Kidney (tissue), 22 donors: ENCODE measurements at places on chromosomes 13 and 19. TPM values are rescaled to one million over a fixed set of nuclear protein-coding genes. Genes with fewer than 3 reads are reported as not detected.

The CCDC169 gene
- 1.5 TPM for total RNA-seq

The DIRAS1 gene
- 2.3 TPM for total RNA-seq

DNA sequence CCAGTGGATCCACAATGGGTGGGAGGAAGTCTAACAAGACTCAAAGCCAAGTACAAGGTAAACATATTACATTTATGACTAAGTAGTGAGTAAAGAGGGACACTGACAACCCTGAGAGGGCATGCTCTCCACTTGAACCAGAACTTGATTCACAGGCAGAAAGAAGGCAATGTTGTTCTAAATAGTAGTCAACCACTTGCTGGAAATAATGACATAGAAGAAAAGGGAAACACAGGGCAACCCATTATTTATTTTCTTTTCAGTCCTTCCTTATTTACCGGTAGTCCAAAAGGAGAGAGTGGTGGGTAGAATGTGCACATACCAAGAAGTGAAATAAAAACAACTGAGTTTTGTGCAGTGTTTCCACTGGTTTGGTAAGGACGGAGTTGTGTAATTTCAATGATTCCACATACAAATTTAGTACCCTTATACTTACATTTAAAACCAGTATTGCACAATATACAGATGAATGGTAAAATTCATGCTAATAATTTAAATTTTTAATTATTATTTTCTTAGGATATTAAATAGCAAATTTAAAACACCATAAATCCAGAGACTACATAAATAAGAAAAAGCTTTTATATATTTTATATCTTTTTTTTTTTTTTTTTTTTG, 65.9 kb downstream of the ENOX1 start:
- no peak for DNase-seq

GRCh38 chr13:109087916-109088623, 458.7 kb downstream of the MYO16 start:
- no peak for DNase-seq

GRCh38 chr19:42216653-42217519, 591 bp downstream of the DEDD2 start:
- no peak for DNase-seq

DNA sequence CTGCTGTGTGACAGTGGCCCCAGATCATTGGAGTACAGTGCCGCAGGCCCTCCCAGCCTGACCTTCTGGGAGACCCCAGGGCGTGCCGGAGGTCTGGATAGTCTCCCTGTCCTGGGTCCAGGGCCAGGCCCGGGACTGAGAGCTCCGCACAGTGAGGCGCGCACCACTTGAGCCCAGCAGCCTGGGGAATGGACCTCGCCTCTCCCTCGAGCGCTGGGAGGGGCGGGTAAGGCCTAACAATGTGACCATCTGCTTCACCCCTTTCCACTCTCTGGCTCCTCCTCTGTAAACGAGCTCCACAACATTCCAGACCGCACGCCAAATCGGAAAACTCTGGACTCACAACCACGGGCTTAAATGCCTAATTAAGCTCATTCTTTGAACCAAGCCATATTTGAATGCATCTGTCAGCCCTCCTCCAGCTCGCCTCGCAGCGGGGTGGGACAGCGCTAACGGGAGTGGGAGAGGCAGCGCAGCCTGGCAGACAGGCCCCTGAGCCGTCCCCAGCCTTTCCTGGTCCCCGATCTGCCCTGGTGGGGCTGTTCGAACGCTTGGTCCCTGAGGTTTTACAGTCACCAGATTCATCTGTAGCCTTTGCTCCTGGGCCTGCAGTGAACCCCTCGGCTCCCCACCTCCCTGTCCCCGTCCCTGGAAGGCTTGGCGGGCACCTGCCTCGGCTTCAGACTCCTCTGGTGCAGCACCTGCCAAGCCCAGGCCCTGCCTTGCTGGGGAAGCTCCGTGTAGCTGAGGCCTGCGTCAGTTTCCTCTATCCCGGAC, 120.7 kb upstream of the VSTM2B start:
- DNase-seq, result peak; percentile 95

GRCh38 chr19:41455936-41456335, 13.0 kb downstream of the ERICH4 start:
- DNase-seq, result no peak

- no peak for DNase-seq
These were observed 1.3 kb downstream of the UBL3 start for GRCh38 chr13:29849071-29849631.

DNA sequence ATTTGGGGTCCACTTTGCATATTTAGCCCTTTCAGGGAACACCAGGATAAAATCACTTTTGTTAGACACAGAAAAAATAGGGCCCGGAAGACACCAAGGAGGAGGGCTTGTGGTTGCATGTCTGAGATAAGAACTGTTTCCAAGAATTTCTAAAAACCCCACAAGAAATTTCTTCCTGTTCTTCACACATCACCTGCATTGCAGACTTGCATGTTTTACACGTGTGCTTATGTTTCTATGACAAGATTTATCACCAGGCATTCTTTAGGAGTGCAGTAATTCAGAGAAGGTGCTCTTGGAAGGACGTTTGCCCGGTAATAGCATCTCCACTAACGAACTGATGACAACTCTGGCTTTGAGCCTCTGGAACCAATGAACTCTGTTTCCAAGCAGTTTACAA, 7.1 kb upstream of the ACTL9 start:
- no peak for DNase-seq

- no peak for DNase-seq
These were observed 162.5 kb downstream of the KCTD12 start for GRCh38 chr13:76723551-76724232.

DNA sequence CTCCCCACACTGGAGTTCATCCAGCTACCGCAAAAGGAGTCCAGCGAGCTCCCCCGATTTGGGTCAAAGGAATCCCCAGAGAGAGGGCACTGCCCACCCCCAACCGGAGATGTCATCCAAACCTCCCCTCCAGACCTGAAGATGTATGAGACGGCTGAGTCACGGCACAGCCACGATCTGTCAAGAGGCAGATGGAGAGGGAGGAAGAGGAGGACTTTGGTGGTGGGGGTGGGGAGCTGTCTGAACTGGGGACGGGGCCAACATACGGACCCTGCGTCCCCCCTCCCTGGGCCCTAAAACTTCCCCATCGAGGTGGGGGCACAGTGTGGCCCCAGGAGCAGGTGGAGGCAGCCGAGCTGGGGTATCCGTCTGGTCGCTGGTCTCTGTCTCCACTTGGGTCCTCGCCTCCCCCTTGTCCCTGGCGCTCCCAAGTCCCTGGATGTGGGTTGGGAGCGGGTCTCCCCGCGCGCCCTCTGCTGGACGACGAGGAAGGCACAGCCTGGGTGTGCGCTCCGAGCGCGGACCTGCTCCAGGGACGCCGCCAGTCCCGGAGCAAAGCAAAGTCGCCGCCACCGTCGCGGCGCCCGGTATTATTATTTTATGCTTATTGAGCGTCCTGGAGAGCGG, 3.8 kb downstream of the PDE4A start:
- peak; percentile 87 for DNase-seq

DNA sequence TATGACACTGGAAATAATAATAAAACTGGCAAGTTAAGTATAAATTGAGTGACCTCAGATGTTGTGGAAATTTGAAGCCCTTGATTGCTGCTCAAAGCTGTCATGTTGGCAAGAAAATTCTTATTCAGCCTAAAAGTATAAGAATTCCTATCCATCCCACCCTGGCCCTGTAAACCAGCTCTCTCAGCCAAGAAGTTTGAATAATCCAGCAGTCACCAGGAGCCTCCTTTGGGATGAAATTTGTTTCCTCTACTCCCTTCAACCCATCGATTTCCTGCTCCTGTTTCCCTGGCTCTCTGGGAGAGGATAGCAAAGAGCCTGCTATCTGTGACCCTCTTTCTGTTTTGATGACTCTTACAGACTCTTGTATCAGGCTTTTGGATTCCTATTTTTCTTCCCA, 169.3 kb downstream of the LHFPL6 start:
- DNase-seq, result no peak

DNA sequence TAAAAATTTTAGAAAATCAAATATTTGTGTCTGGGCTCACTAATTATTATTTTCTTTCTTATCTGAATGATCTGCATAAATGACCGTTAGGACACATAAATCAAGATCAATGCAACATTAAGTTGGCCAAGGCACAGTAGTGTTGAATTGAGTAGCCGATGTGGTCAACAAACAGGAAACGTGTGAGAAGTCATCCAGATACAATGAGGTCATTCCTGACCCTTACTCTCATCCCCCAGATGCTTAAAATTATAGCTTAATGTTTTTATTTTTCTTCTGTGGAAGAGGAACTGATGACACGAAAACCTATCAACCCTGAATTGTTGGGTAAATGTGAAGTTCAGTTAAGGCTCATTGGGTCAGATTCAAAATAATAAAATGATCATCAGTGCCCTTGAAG, 222.9 kb downstream of the RFC3 start:
- DNase-seq, result no peak

DNA sequence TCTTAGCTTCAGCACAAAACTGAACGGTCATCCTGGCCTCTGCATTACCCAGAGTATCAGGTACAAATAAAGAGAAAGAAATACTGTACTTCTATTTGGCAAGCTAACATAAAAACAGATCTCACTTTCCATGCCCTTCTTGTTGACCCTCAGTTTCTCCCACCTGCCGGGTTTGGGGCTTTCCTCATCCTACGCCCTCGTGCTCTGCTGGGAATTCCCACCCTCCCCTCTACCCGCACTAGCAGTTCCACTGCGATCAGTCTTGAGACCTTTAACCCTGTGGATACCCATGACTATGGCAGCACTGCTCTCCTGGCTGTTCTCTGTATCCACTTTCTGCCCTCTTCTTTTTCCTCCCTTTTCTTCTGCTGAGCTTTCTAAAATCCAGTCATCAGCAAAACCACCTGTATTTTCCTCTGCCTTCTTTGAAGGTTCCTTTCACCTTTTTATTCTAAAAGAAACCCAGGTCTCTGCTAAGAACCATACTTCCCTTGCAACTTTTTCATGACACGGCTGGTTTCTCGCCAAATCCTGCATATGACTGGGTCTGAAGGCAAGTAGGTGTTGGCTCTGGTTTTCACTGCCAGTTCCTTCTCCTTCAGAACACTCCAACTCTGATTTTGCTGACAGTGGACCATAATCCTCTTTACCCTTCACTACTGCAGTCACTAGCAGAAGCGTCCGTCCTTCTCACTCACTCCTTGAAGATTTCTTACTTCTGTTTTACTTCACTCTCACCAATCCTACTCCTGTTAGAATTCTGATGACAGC, 99.4 kb downstream of the MIPEP start:
- no peak for DNase-seq

- peak; percentile 43 for DNase-seq
These were observed 53.3 kb upstream of the C13orf46 start for GRCh38 chr13:114027046-114027715.

- no peak for DNase-seq
These were observed 46.9 kb downstream of the ITGBL1 start for GRCh38 chr13:101499406-101499805.

GRCh38 chr19:24057144-24057543, 29.8 kb upstream of the ZNF254 start:
- DNase-seq, result no peak

- no peak for DNase-seq
These were observed 51.5 kb downstream of the ATP7B start for GRCh38 chr13:51959773-51960172.

DNA sequence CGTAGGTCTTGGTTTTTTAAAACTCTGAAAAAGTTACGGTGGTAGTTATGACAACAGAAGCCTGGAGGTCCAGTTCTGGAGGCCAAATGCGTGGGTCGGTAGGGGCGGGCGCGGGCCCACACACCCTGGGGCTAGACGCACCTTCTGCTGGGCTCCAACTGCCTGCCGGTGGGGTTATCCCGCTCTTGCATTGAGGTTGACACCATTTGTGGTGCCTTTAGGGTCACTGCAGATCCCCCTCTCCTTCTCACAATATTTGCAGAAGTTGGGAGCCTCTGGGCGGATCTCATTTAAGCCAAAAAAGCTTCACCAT, 81.6 kb downstream of the CHST8 start:
- no peak for DNase-seq

DNA sequence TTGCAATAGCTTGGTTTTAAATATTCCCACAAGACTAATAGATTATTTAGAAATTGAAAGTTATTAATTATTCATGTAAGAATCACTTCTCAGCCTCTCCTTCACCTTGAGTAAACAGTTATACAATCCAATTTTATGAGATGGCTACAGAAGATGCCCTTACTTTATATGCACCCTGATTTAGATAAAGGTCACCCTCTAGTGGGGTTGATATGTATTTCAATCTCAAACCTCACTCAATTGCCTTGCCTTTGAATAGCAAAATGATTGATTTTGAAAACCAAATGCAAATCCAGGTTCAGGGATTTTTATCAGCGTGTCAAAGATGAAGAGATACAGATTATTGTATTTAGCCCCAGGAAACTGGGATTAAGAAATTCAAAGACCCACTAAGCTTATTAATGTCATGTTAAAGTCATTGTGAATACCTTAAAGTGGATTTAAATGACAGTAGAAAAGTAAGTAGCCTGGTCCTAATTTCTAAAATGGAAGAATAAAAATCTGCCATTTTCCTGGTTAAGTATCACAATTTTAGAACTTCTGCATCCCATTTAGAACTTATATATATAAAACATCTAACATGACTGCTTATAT, 305.1 kb downstream of the ITGBL1 start:
- DNase-seq, result no peak

GRCh38 chr13:71576571-71576970, 290.4 kb downstream of the DACH1 start:
- no peak for DNase-seq

DNA sequence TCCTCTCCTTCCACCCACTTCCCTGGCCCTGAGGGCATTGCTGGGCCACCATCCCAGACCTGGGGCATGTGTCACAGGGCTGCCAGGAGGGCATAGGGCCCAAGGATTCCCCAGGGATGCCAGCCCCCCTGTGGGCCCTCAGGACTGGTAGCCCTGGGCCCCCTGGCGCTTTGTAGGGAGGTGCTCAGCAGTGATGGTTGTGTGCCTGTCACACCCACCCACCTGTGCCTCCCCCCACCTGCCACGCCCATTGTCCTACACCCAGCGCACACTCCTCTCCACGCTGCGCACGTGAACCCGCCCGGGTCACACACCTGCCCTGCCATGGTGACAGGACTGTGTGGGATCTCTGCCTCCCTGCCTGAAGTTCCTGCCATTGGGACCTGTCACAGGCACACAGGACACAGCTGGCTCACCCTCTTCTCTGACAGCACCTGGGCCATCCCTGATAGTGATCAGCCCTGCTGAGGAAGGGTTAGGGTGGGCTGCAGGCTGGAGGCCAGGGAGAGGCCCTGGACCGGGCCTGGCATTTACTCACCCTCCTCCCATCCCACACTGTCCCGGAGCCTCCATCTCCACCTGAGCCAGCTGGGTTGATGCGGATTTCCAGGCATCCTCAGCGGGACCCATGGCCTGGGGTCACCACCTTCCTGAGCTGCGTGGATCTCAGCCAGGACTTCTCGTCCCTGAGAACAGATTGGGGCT, 23.9 kb downstream of the WTIP start:
- no peak for DNase-seq

GRCh38 chr19:53947624-53948023, 15.1 kb upstream of the CACNG8 start:
- no peak for DNase-seq

- no peak for DNase-seq
These were observed 7.5 kb upstream of the ZBTB32 start for GRCh38 chr19:35696835-35697234.

DNA sequence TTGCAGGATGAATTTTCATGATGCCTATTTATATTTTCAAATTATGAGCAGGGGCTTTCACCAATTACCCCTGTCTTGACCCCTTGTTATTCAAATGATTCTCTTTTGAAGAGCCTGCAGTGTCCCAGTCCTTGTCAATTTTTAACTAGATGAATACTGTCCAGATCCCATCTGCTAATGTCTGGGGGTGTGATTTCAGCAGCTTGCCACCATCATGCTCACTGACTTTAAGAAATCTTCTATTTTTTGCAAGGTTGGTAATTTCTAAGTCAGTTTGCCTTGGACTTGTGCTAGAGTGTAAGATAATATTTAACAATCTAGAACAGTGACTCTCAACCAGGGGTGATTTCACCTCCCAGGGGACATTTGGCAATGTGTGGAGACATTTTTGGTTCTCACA, 106.0 kb downstream of the CACNA1A start:
- no peak for DNase-seq
